Epithelial cell of esophagus (primary cell): ENCODE measurements at places on chromosomes 5 and 9.

GRCh38 chr5:136308212-136308795 is 57.0 kb downstream of the TRPC7 start:
- no peak for DNase-seq

GRCh38 chr9:36632892-36633291 is 60.2 kb downstream of the MELK start:
- peak; percentile 44 for DNase-seq

- peak; percentile 82 for DNase-seq
These were observed 41.3 kb upstream of the S1PR3 start for GRCh38 chr9:88949961-88950340.

DNA sequence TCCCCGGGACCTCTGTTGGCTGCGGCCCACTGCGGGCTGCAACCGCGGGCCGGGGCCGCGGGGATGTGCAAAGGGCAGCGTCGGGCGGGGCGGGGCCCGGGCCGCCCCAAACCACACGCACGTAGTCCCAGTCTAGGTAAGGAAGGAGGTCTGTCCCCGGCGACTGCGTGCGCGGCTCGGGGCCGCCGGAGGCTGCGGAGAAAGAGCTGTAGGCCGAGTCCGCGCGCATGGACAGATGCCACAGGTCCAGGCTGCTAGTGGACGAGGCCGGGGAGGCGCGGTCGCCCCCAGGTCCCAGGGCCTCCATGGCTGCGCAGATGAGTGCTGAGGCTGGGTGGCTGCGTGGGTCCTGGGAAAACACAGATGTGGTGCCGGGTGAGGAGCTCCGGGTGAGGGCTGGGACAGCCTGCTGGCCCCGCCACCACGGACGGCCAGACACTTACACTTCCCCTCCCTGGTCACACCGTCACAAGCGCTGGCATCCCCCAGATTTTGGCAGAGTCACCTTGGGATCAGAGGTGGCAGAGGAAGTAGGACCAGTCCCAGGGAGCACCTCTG is 4.5 kb downstream of the SHROOM1 start:
- no peak for DNase-seq

DNA sequence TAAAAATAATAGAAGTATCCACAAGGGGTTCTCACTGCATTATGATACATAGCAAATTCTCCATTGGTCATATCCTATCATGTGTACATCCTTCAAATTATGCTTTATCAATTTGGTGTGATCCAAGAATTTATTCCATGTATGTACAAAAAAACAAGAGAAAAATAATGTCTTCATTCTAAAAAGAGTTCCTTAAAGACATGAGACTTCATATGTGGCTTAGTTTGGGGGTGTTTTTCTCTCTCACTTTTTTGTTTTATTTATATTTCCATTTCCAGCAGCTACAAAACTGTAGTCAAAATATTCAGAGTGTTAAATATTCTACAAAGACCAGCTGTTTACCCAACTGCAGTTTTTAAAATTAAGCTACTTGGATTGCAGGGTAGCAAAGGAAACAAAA is 972.0 kb downstream of the DTWD2 start:
- no peak for DNase-seq
